ENCODE measurements at places on chromosomes 11 and 22.

DNA sequence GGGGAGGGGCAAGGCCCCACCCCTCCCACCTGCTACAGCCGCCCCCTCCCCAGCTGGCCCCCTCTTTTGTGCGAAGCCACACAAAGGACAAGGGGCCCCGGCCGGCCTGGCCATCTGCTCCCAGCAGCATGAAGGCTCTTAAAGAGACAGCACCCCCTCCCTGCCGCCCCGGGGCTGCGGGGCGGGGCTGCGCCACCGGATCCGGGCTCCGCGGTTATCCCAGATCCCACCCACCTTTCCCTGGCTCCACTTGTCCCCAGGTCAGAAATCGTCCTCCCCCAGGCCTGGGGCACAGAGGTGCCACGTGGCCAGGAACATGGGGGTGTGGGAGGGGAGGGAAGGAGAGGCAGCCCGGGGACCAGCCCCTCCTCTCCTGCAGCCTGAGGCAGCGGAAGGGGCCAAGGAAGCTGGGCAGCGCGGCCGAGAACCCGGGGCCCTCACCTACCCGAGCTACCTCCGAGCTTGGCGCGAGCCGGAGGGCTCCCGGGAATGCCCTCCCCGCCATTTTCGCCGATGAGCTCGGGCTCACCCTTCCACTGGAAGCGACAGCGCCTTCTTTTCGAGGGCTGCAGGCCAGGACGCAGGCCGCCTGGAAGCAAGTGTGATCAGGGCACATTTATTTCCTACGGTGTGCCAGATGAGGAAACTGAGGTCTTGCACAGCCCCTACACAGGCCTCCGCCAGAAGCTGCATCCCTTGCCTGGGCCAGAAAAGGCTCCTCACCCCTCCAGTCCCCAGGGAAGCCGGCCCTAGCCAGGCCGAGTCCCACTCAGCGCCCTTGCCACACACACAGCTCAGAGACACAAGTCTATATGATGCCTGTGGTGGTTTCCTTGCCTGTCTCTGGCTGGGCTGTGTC lies 2.5 kb upstream of the RCOR2 start:
- DNase-seq: peak; percentile 37

DNA sequence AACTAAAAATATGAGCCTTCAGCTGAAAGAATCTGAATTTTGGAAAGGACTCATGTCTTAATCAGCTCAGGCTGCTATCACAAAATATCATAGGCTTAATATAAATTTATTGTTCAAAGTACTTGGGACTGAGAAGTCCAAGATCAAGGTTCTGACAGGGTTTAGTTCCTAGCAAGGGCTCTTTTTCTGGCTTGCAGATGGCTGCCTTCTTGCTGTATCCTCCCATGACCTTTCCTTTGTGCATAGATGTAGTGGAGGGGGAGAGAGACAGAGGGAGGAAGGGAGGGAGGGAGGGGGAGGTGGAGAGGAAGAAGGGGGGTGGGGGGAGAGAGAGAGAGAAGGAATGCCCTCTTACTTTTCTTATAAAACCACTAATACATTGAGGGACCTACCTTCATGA lies 306.8 kb upstream of the DDI1 start:
- peak; percentile 4 for DNase-seq

DNA sequence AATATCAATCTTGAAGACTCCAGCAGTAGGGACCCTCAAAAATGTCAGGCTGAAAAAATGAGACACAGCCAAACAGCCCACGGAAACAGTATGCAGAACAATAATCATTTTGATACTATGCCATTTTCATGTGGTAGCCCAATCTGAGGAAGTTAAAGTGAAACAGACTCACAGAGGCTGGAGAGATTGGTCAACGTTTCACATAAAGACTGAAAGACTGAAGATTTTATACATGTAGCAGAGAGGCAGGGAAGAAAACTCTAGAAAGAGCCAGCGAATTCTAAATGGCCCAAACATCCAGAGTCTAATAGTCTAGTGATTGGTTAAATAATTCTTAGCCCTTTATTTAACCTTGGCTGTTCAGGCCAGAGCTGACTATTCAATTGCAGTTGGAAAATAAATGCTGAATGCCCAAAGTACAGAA lies 49.4 kb downstream of the MAML2 start:
- DNase-seq: peak; percentile 29

- no peak for DNase-seq
Observed at GRCh38 chr22:48396785-48397530, 1430.7 kb downstream of the BRD1 start.

GRCh38 chr11:96412761-96413381 lies 23.1 kb downstream of the JRKL start:
- DNase-seq: no peak

- peak; percentile 37 for DNase-seq
Observed at GRCh38 chr11:110317516-110317932, 21.1 kb upstream of the RDX start.

- DNase-seq: no peak
Observed at GRCh38 chr22:19728836-19729235, 5.5 kb downstream of the GP1BB start.

DNA sequence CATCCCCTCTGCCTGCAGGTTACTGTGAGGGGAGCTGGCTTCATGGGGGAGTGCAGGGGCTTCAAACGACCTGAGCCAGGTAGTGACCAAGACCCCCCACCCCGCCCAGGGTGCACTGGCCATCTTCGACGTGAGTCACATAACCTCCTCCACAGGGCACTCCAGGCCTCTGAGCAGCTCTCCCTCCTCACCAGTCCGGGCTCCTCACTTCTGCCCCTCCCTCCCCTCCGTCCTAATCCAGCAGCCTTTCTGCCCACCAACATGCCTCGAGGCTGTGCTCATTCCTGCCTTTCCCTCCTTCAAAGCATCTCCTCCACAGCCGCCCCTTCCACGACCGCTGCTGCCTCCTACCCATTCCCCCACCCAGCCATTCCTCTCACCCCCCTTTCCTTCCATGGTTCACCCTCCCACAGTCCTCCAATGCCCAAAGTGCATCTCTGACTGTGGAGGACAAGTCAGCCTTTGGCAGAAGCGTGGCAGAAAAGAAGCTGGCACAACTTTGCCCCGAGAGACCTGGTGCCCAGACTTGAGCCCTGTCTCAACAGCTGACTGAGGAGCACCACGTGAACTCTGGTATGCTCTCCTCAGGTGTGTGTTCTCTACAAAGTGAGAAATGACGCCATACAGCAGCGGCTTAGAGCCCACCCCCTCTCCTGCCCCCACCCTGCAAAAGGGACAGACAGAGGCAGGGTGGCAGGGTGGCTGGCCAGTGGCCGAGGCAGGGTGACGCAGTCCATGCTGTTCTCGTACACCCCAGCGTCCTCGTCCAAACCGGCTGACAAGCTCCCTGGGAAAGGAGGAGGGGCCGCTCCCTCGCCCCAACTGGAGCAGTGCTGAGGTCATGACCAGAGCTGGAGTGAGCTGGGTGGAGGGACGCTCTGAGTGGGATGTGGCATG lies 30.4 kb downstream of the OPCML start:
- DNase-seq: no peak

- DNase-seq: no peak
Observed at GRCh38 chr11:91459840-91460239, 764.8 kb upstream of the FAT3 start.

- no peak for DNase-seq
Observed at GRCh38 chr11:119126675-119127268, 5.4 kb downstream of the HINFP start.

- no peak for DNase-seq
Observed at GRCh38 chr22:24806663-24807001, 621 bp downstream of the SGSM1 start.

GRCh38 chr11:20308601-20309000 lies 54.9 kb upstream of the HTATIP2 start:
- DNase-seq: no peak

DNA sequence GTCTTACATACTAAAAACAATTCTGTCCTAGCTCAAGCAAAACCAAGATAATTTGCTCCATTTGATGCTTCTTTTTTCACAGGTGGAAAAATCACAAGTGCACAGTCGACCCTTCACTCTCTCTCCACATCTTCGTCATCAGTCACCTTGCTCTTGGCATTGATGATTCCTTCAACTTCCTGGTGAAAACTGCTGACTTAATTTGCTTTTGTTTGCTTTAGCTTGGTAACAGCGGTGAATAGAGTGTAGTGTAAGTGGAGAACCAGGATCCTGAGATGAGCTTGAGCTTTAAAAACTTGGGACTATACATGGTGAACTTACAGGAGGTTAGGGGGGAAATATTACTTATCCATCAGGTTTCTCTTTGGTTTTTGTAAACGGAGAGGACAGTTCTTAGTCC lies 331.1 kb upstream of the ARHGAP42 start:
- no peak for DNase-seq

DNA sequence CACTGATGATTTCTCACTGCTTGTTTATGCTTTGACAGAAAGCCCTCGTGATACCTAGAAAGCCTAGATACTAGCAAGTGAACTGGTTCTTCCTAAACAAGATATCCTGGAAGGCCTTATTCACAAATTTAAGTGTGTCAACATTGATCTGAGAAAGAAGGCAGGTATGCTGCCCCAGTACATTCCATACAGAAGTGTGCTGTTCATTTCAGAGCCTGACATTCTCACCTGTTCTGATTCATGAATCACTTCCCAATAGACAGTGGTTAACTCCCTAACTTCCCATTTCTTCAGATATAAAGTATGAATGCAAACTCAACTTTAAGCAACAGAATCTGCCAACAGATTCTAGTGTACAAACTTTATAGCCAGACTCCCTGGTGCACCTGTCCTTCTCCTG lies 15.5 kb upstream of the RASSF10 start:
- DNase-seq: no peak

DNA sequence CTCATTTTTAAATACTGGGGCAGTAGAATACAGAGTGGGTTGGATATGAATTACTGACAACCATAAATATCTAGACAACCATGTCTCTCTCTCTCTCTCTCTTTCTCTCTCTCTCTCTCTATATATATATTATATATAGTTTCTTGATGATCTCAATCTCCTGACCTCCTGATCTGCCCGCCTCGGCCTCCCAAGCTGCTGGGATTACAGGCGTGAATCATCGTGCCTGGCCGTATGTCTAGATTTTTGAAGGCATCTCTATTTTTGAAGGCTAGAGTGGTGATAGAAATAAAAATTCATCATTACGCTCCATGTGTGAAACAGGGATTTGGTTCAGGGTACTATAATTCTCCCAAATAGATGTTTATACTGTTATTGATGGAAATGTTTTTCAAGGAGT lies 84.1 kb downstream of the DDX10 start:
- DNase-seq: no peak

GRCh38 chr11:112903340-112903739 lies 57.9 kb upstream of the NCAM1 start:
- DNase-seq: no peak

- no peak for DNase-seq
Observed at GRCh38 chr11:132453406-132453805, 1078.9 kb downstream of the OPCML start.
